Neural cell (in vitro differentiated cells): ENCODE measurements at places on chromosomes 7 and 10. TPM values are rescaled to one million over a fixed set of nuclear protein-coding genes. Genes with fewer than 3 reads are reported as not detected.

TAS2R41 gene
- not detected in 2 replicates for polyA plus RNA-seq

RNF133 gene
- not detected in 2 replicates for polyA plus RNA-seq

CACNB2 gene
- 14.3 and 16.4 TPM in 2 replicates for polyA plus RNA-seq

ANKRD30A gene
- polyA plus RNA-seq = not detected in 2 replicates

INHBA gene
- polyA plus RNA-seq = 0.19 and 0.30 TPM in 2 replicates

FXYD4 gene
- polyA plus RNA-seq = not detected in 2 replicates

DBNL gene
- 124 and 136 TPM in 2 replicates for polyA plus RNA-seq

CCDC172 gene
- not detected in 2 replicates for polyA plus RNA-seq

TSPAN13 gene
- polyA plus RNA-seq = 281 and 315 TPM in 2 replicates

ZNF488 gene
- 0.85 and 1.2 TPM in 2 replicates for polyA plus RNA-seq

SLC26A3 gene
- not detected in 2 replicates for polyA plus RNA-seq

CPXM2 gene
- not detected in 2 replicates for polyA plus RNA-seq

UBN2 gene
- polyA plus RNA-seq = 17.4 and 18.2 TPM in 2 replicates

SEMA3E gene
- 0.98 and 8.2 TPM in 2 replicates for polyA plus RNA-seq

EVX1 gene
- polyA plus RNA-seq = not detected in 2 replicates

BTBD16 gene
- polyA plus RNA-seq = not detected in 2 replicates

IGF2BP3 gene
- 26.3 and 29.6 TPM in 2 replicates for polyA plus RNA-seq

LRRC4 gene
- 15.7 and 15.8 TPM in 2 replicates for polyA plus RNA-seq

ZYX gene
- polyA plus RNA-seq = 10.0 and 15.8 TPM in 2 replicates

GLI3 gene
- 0.19 and 0.48 TPM in 2 replicates for polyA plus RNA-seq

PITRM1 gene
- polyA plus RNA-seq = 62.2 and 77.2 TPM in 2 replicates

NEUROG3 gene
- not detected in 2 replicates for polyA plus RNA-seq

NME8 gene
- not detected in 2 replicates for polyA plus RNA-seq

CHAT gene
- polyA plus RNA-seq = not detected in 2 replicates

CCDC7 gene
- 3.9 and 5.1 TPM in 2 replicates for polyA plus RNA-seq

ATOH7 gene
- polyA plus RNA-seq = 2.5 and 3.0 TPM in 2 replicates

OR9A2 gene
- polyA plus RNA-seq = not detected in 2 replicates

NEBL gene
- polyA plus RNA-seq = 16.3 and 16.4 TPM in 2 replicates

NRG3 gene
- polyA plus RNA-seq = 12.7 and 14.0 TPM in 2 replicates

TRIM50 gene
- not detected in 2 replicates for polyA plus RNA-seq

HABP2 gene
- polyA plus RNA-seq = not detected in 2 replicates

CREB5 gene
- polyA plus RNA-seq = 3.2 and 3.7 TPM in 2 replicates

NKX1-2 gene
- 0.16 and 0.19 TPM in 2 replicates for polyA plus RNA-seq

ENTPD1 gene
- polyA plus RNA-seq = 0.14 and 0.57 TPM in 2 replicates

CFAP70 gene
- 5.8 and 7.3 TPM in 2 replicates for polyA plus RNA-seq

DLX5 gene
- polyA plus RNA-seq = 40.5 and 44.6 TPM in 2 replicates

STAG3 gene
- polyA plus RNA-seq = 0.64 TPM in 1 of 2 replicates, not detected in the other

CALN1 gene
- 5.8 and 7.8 TPM in 2 replicates for polyA plus RNA-seq

CYP3A4 gene
- polyA plus RNA-seq = not detected in 2 replicates

USP54 gene
- 12.7 and 18.4 TPM in 2 replicates for polyA plus RNA-seq

FEZF1 gene
- 0.78 and 1.1 TPM in 2 replicates for polyA plus RNA-seq

ATP6V0E2 gene
- polyA plus RNA-seq = 550 and 643 TPM in 2 replicates

FASTK gene
- polyA plus RNA-seq = 147 and 182 TPM in 2 replicates

H2BK1 gene
- not detected in 2 replicates for polyA plus RNA-seq

FAM237B gene
- not detected in 2 replicates for polyA plus RNA-seq

MALRD1 gene
- polyA plus RNA-seq = 0.21 TPM in 1 of 2 replicates, not detected in the other

FFAR4 gene
- not detected in 2 replicates for polyA plus RNA-seq

SEM1 gene
- polyA plus RNA-seq = 37.4 and 49.2 TPM in 2 replicates

NPC1L1 gene
- 0.20 TPM in 1 of 2 replicates, not detected in the other for polyA plus RNA-seq
